ENCODE measurements at places on chromosomes 2 and 18. TPM values are rescaled to one million over a fixed set of nuclear protein-coding genes. Genes with fewer than 3 reads are reported as not detected.

DNA sequence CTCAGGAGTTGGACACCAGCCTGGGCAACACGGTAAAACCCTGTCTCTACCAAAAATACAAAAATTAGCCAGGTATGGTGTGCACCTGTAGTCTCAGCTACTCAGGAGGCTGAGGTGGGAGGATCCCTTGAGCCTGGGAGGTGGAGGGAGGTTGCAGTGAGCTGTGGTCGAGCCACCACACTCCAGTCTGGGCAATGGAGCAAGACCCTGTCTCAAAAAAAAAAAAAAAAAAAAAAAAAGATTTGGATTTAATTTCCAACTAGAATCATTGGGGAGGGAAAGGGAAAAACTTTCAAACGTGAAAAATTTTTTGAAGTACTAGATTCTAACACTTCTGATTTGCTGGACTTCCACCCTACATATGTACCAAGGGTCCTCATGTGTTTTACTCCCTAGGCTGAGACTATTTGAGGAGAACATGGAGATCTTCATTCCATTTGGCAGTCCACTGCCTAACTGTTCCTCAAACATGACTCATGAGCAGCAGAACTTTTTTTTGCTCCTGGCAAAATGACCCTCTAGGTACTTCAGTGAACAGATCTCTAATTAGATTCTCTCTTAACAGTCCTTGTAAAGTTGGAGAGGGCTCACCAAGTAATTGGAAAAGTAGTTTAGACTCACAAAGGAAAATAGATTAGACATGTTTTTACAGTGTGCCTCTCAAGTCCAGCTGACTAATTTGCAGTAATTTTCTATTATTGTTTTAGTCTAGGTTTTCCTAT, 267.6 kb downstream of the METTL4 start:
- no peak for DNase-seq

- no peak for DNase-seq
These were observed 440.9 kb downstream of the ZEB2 start for GRCh38 chr2:144078802-144079724.

DNA sequence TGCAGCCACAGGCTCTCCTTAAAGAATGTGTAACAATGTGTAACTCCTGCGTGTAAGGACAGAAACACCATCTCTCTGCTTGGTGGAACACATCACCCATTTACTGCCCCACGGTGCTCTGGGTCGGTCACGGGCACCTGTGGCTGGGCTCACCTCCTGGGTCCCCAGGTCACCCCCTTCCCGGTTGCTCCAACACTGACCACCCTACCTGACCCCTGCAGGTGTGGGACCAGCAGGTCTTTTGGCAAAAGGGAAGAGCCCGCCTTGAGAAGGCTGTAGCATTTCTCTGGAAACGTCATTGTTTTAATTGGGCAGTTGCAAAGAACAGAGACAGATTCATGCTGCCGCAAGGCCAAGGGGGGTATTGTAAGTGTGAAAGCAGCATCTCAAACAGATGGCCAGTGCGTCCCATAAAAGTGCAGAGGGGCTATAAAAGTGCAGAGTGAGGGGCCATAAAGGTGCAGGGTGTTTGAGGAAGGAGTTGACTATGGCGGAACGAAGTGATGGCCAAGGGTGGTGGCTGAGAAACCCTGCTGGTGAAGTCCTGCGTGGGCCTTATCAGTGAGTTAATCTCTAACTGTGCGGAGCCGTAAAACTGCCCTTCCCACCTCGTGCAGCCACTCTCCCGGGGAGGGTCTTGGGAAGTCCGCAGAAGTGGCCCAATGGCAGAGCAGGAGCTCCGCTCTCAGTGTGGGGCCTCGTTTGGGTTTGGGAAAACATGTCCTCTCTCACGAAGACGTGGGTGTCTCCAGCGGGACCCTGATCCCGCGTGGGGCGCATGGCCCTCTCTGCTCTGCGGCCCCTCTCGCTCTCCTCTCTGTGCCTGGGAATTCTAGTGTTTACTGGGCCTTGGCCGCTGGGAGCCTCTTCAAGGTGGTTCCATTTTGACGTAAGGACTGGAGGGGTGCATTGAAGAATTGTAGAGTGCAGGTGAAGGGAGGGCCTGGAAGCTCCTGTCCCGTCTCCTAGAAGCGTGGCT, 13.7 kb upstream of the NEU4 start:
- DNase-seq = no peak

GRCh38 chr2:149023091-149023490, 15.4 kb upstream of the LYPD6B start:
- no peak for DNase-seq

DNA sequence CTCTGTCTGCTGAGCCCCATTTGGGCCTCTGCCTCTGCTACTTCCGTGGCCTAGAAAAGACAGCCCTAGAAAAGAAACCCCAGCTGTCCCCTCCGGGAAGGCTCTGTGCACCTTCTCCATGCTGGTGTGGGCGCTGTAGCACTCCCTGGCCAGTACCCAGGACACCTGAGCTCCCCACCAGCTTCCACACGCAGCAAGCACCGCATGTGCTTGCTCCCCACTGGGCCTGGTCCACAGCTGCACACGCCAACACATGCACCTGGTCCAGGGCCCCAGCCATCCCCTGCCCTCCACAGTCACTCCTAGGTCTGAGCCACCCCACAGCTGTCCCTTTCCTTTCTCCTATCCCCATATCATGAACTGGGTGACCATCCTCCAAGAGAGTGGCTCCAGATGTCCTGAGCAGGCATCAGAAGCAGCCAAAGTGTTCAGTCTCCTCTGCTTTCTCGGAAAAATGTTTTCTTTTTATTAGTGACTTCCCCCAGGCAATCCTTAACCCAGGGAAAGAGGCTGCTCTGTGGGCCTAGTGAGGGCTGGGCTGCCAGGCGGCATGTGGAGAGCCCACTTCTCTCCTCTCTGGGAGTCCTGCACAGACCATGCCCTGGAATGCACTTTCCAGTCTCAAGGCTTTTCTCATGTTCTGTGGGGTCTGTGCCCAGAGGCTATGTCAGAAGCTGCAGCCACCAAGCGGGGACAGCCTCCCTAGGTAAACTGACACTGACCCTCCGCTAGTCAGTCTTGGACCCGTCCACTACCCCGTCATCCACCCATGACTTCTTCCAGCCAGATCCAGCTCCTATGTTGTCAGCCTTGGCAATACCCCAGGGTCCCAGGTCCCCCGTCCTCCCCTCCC, 133.7 kb downstream of the KLHL29 start:
- no peak for DNase-seq

- no peak for DNase-seq
These were observed at the start of gene LYPD1 for GRCh38 chr2:132669908-132670495. LYPD1 (minus strand) TSS chr2:132670205; CDS start chr2:132669932, 273 bp downstream.

ATP6V1B1 gene
- total RNA-seq = 0.85 TPM

Measured in left cardiac atrium (tissue), 4 donors.